Neural crest cell (in vitro differentiated cells): ENCODE measurements at places on chromosomes 1 and 21.

GRCh38 chr1:16474166-16474800, 33.8 kb downstream of the NECAP2 start:
- DNase-seq = no peak

- DNase-seq = no peak
These were observed 48.0 kb downstream of the ABCA4 start for GRCh38 chr1:94072840-94073522.

DNA sequence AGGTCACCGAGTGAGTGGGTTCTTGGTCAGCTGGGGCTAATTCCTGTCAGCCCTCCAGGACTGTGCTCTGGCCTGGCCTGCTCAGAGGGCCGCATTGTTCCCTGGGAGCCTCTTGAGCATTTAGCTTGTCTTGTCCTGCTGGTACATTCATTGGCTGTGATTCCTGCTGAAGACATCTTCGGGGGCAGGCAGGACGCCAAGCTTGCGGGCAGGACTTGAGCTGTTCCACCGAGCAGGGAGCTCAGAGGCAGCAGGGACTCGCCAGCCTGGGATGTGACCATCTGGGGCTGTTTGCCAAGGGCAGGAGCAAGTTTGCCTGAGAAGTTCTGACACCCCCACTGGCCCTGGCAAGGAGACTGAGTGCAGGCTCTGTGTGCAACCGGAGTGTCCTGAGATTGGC, 7.0 kb upstream of the SLC26A9 start:
- no peak for DNase-seq

- DNase-seq = no peak
These were observed 18.0 kb downstream of the OMA1 start for GRCh38 chr1:58528518-58528917.

DNA sequence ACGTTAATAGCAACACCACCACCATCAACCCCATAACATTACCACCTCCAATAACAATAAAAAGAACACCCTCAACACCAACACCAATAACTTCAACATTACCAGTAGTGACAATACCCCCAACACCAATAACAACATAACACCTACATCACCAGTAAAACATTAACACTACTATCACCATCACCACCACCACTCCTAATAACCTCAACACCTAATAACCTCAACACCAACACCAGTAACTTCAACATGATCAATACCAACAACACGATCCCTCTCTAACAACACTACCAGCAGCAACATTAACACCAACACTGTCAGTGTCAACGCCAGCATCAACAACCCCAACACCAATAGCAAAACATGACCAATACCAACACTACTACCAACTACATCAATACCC, 57.2 kb downstream of the TAS1R2 start:
- DNase-seq = no peak

DNA sequence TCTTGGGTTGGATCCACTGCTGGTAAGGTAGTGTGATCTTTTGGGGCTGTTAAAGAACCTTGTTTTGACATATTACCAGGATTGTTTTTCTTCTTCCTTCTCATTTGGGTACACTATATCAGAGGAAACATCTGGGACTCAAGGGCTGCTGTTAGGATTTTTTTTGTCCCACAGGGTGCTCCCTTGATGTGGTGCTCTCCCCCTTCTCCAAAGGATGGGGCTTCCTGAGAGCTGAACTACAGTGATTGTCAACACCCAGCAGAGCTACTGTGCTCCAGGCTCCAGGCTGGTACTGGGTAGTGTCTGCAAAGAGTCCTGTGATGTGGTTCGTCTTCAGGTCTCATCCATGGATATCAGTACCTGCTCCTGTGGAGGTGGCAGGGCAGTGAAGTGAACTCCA, 20.6 kb downstream of the IFI16 start:
- no peak for DNase-seq

GRCh38 chr1:188188317-188188716, 1359.6 kb downstream of the PLA2G4A start:
- no peak for DNase-seq

DNA sequence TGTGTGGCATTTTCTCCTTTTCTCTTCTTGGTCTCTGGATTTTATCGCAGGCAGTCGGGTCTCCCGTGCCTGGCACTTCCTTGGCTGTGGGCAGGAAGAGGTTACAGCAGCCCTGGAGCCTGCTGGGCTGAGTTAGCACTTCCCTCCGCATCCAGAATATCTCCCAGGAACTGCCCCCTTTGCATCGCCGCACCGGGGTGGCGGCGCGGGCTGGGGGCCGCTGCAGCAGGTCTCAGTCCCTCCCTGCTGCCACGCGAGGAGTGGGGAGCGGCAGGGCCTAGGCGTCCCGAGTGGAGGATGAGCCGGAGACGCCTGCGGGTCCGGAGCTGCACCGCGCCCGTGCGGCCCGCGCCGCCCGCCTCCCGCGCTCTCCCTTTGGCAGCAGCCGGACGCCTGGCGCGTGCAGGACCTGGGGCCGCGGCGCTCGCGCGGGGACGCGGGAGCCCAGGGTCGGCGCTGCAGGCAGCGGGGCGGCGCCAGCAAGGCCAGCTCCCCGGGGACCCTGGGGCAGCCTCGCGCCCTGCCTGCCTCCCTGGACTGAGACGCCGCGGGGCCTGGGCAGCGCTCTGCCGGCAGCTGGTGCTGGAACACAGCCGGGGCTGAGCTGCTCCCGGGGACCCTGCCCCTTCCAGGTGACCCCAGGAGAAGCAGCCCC, 192.8 kb downstream of the PRDM2 start:
- peak; percentile 30 for DNase-seq

- DNase-seq = no peak
These were observed 15.5 kb upstream of the SERINC2 start for GRCh38 chr1:31397360-31398095.

- DNase-seq = no peak
These were observed 141.3 kb downstream of the TSEN15 start for GRCh38 chr1:184192796-184193195.

- no peak for DNase-seq
These were observed 24.1 kb downstream of the COL11A1 start for GRCh38 chr1:103084181-103084580.

DNA sequence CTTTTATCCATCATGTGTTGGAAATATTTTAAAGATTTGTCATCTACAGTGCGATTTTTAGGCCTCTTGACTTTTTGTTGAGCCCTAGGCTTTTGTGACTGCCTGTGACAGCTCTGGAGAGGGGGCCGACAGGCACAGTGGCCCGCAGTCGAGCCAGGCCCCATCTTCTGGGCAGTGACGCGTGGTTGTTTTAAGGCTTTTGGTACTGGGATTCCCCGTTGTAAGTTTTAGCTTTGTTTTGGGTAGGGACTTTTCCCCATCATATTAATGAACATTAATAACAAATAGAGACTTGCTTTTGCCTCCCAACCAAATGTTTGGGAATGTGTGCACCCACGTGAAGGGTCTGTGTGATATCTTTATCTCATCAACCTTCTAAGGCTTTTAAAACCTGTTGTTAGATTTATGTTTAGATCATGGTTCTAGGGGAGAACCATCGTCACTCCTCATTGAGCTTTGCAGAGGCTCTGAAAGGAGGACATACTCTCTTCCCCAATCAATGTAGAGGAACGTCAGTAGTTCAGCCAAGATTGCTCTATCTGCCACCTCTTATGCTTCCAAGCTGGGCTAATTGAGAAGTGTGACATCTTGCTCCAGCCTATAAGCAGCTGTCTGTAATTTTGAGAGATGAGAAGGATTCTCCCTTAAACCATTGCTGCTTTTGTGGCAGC, 34.6 kb downstream of the MAPKAPK2 start:
- no peak for DNase-seq

DNA sequence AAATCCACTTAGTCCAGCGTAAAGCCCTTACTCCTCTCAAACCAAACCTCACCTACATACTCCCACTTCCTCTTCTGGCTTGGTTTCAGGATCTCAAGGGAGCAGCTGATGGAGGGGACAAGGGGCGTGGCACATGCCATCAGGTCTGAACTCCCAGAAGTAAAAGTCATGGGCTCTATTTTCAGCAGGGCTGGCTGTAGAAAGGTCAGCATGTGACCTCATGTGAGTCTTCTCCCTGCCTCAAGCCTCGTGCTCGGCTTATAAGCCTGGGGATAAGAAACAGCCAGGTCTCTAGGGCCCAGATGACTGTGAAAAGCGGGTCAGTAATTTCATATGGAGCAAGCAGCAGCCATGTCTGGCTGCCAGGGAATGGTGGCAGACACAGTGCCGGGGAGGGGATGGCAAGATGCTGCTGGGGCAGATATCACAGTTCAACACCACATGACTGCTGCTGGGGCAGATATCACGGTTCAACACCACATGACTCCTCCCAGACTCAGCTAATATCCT, 227.9 kb downstream of the KCNH1 start:
- DNase-seq = no peak

- DNase-seq = no peak
These were observed 23.1 kb downstream of the NPHP4 start for GRCh38 chr1:5969168-5969567.

DNA sequence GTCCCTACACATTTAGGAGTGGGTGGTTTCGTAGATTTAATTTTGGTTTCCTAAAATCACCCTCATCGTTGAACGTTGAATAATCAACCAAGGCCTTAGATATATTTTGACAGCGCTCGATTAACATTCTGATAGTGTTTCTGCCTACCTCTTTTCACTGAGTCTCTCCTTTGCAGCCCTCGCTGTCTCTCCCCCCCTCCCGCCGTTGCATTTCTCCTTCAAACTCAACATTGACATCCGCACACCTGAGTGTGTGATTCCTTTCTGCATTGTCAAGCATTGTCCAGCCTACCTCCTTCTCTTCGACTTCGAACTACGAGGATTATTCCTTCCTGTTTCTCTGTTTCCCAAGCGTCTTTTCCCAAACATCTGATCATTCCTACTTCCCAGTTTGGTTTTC, 1.8 kb upstream of the ADAMTS1 start:
- DNase-seq = no peak

DNA sequence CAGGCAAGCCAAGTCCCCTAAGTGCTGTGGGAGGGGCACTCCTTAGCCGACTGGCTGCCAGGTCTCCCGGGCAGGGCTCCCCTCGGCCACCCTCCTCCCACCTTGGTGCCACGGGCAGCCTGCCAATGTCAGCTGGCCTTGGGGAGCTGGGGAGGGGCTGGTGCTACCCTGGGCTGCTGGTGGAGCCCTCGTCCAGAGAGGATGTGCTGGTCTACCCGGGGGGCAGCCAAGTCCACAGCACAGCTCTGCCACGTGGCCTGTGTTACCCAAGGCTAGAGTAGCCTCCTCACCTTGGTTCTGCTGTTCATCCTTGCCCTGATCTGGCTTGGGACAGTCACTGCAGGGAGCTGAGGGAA, 42.9 kb downstream of the CRYAA start:
- DNase-seq = no peak

DNA sequence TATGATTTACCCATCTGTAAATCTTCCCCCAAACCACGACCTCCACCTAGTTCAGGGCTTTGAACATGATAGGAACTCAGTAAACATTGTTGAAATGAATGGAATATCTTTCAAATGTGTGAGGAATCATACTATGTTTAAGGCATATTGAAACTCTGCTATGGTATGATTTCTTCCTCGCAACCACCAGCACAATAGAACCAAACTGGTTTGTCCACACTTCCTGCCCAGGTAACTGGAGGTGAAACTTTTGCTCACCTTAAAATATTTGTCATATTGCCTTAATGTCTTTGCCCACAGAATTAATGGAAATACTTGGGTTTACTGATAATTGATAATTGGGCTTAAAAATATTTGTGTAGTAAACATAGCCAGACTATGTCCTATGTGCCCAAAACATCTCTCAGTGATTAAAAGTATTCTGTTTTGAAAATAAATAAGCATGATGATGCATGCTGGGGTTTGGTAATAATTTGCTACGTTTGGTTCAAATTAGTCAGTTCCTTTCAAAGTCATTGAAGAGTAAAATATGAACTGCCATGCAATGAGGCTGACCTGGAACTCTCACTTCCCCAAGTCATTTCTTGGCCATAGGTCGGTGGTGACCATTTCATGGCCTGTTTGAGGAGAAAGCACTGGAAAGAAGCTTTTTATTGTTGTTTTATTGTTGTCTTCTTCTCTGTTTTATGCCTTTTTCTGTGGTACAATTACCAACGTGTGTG, 73.3 kb downstream of the TNFSF18 start:
- DNase-seq = no peak

DNA sequence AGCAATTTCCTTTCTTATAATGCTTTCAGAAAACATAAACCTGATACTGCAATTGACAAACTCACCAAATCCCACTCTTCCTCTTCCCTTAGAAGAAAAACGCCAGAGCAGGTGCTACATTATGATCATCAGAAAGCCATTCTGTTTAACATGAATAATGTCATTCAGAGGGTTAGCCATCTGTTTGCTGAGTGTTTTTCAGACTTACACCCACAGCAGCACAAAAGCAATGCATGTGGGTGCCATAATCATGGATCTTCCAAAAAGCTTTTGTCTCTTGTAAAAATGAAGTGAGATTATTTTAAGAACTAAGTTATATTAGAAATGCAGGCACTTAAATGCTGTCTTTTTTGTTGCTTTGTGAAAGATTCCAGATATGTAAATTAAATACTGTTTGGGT, 204.6 kb upstream of the TMPRSS15 start:
- no peak for DNase-seq

DNA sequence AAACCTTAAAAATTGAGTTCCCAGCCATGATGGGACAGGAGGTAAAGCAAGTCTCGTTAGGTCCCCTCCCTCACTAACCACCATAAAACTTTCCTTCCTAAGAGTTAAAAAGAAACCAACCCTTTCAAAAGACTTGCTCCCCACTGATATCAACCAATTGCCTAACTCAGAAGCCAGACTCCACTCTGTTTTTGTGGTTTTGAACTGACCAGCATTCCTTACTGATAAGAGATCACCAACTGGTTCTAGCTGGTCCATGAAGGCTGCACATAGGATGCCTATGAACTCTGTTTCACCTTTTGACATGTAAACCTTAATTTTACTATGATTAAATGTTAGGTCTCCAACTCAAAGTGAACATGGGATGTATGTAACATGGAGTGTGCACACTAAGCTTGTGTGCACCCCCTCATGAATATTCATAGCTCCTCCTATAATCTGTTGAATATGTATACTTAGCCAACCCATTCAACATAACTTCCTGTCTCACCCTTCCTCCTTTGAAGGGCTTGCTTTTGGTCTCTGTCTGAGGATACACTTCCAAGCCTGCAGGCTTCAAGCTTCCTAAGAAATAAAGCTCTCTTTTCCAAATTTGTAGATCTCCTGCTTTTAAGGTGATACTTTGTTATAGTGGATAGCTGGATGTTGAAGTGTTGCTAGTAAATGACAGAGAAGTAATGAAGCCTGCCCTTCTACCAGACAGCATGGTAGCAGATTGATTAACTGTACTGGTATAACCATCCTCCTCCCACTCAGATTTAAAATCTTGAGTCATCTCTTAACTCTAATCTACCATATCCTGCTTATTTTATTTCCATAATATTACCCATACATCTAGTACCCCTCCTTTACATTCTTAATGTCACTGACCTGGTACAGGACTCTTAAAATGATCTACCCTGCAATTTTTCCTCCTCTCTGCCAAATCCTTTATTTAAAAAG, 95.6 kb downstream of the ZNF644 start:
- DNase-seq = no peak

GRCh38 chr21:30605968-30606367, 5.1 kb downstream of the KRTAP22-1 start:
- DNase-seq = no peak

DNA sequence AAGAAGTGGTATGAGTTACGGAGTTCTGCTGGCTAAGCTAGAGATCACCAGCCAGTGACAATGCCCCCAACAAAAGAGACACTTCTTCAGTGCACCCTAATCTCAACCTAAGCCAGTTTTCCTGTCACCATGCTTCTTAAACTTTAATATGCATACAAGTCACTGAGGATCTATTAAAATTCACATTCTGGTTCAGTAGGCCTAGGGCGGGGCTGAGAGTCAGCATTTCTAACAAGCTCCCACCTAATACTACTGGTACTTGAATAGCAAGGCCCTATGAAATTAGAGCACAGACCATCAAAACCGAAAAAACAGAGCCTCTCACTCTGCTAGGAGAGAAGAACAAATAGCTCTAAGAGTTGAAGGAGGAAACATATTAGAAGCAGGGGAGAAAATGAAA, 7.9 kb downstream of the PSMB4 start:
- DNase-seq = no peak
